ENCODE measurements at places on chromosomes 4 and X. TPM values are rescaled to one million over a fixed set of nuclear protein-coding genes. Genes with fewer than 3 reads are reported as not detected.
A peak's percentile ranks its signal among the peaks of the same experiment; 100 is the strongest.

DNA sequence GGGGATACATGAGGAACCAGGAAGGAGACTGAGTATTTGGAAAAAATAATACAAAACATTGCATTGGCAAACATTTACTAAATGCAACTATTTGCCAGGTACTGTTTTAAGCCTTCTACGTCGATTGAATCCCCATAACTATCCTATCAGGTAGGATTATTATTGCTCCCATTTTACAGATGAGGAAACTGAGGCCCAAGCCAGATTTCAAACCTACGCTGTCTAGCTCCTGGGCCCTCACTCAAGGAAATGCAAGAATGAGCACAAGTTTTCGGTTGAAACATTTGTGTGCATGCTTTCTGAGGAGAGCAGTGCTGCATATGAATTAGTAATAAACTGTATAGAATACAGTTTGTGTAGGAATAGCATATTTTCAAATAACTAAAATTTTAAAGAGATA, 206.7 kb downstream of the CEP135 start:
- H3K27ac ChIP-seq, result no peak overlapping the region
- H3K27me3 ChIP-seq, result peaks cover 11% of the 10 kb centered on the region
- no peaks in the 10 kb centered on the region for H3K4me1 ChIP-seq

DNA sequence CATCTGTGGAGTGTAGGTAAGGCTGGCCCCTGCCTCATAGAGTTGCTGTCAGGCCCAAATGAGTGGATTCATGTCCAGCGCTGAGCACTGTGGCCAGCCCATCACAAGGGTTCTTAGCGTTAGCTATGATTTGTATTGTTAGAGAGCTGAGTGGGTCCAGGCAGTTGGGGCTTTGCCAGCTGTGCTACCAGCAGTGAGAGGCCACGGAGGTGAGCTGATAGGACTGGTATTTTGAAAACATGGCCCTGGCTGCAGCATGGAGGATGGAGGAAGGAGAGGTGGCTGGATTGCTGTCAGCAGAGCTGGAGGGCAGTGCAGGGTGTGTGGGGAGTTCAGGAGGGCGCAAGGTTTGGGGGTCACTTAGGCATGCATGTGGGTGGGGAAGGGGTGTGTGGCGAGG, 69.8 kb downstream of the PSAPL1 start:
- no peak overlapping the region for H3K4me3 ChIP-seq
- no peaks in the 10 kb centered on the region for H3K36me3 ChIP-seq
- no peaks in the 10 kb centered on the region for H3K4me1 ChIP-seq
- DNase-seq, result no peak
- H3K27ac ChIP-seq, result no peak overlapping the region

GRCh38 chr4:8015512-8015911, 75.9 kb upstream of the AFAP1 start:
- no peak overlapping the region for H3K4me3 ChIP-seq
- H3K36me3 ChIP-seq, result no peaks in the 10 kb centered on the region
- H3K27me3 ChIP-seq, result peaks cover 1% of the 10 kb centered on the region
- DNase-seq, result no peak
- H3K4me1 ChIP-seq, result no peaks in the 10 kb centered on the region

DNA sequence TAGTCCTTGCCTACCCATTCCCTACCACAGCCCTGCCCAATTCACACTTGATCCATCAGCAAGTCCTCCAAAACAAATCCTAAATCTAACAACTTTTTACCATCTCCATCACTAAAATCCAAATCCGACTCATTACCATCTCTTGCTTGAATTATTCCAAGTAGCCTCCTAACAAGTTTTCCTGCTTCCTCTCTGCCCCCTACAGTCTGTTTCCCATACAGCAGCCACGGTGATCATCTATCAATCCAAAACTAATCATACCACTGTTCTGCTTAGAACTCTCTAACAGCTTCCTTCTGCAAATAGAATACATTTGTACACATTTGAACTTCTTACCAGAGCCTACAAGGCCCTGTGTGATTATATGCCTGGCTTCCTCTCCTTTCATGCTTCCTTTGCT, 133.0 kb downstream of the SHROOM4 start:
- H3K4me1 ChIP-seq, result no peaks in the 10 kb centered on the region
- no peak overlapping the region for H3K4me3 ChIP-seq
- DNase-seq, result no peak
- no peak overlapping the region for H3K27ac ChIP-seq
- H3K27me3 ChIP-seq, result no peaks in the 10 kb centered on the region
- H3K36me3 ChIP-seq, result no peaks in the 10 kb centered on the region

DNA sequence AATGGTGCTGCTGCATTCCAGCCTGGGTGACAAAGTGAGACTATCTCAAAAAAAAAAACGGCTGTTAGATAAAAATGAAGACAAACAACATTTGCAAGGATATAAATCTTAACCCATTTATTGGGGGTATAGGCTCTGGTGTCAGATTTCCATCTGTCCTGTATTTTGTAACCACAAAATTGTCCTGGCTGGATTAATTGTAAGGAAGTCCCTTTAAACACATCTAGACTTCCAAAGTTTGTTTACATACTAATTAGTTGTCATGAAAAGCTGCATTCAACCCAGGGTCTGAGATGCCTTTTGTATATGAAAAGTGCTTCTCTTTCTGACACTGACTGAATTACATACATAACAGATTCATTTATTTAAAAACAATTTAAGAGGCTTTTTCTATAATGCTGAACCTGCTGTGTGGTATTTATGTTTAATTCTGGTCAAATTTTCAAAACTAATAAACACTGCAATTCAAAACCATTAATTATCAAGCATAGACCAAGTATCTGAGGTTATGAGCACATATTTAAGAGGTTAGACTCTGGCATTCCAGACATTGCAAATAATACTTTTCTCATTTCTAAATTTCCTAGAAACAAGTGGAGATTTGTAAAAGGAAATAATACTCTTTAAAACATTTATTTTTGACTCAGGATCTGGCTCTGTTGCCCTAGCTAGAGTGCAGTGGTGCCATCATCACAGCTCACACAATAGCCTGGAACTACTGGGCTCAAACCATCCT, 17.5 kb upstream of the UGDH start:
- no peak overlapping the region for H3K27ac ChIP-seq
- H3K27me3 ChIP-seq, result no peaks in the 10 kb centered on the region
- no peaks in the 10 kb centered on the region for H3K36me3 ChIP-seq
- DNase-seq, result no peak

DNA sequence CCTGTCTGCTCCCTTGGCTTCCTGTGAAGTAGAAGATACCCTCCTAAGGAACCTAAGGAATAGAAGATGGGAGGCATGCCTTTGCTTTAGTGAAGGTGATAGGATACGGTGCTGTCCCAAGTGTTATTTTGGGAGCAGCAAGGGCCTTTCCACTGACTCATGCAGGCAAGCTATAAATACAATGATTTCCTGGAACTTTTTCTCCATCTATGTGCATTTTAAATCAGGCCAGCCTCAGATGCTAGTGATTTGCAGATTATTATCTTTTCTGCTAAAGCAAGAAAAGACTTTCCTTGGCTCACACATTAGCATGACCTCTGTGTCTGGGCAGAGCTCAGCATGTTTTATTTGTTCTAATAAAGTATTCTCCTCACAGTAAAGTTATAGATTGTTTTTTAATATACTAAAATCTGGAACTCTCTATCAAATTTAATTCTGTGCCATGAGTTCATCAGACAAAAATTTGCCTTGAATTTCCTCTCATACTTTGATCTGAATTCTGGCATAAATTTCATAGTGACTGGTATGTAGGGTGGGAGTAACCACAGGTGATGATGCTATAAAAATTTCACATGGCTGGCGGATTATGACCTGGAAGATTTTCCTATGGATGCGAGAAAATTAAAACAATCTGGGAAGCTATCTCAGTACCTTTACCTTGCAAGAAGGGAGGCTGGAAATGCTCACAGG, 131.7 kb downstream of the REPS2 start:
- H3K4me1 ChIP-seq, result no peaks in the 10 kb centered on the region
- no peak overlapping the region for H3K27ac ChIP-seq
- no peaks in the 10 kb centered on the region for H3K36me3 ChIP-seq
- H3K4me3 ChIP-seq, result no peak overlapping the region
- DNase-seq, result no peak
- H3K27me3 ChIP-seq, result peaks cover 2% of the 10 kb centered on the region

DNA sequence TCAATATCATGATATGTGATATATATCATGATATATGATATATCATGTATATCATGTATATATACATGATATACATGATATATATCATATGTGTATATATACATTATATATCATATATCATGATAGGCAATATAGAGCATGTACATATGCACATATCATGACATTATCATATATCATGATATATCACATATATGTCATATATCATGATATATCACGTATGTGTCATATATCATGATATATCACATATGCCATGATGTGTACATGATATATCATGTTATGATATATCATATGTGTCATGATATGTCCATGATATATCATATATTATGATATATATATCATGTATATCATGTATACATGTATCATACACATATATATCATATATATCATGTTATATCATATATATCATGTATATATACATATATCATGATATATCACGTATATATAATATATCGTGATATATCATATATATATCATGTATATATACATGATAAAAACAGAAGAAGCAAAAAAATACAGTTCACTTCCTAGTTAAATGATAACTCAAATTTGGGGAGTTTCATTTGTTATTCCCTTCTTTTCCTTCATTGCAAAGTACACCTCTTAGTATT, 670.1 kb upstream of the EPHA5 start:
- no peaks in the 10 kb centered on the region for H3K27me3 ChIP-seq
- no peak overlapping the region for H3K27ac ChIP-seq
- H3K4me1 ChIP-seq, result no peaks in the 10 kb centered on the region
- H3K4me3 ChIP-seq, result no peak overlapping the region

DNA sequence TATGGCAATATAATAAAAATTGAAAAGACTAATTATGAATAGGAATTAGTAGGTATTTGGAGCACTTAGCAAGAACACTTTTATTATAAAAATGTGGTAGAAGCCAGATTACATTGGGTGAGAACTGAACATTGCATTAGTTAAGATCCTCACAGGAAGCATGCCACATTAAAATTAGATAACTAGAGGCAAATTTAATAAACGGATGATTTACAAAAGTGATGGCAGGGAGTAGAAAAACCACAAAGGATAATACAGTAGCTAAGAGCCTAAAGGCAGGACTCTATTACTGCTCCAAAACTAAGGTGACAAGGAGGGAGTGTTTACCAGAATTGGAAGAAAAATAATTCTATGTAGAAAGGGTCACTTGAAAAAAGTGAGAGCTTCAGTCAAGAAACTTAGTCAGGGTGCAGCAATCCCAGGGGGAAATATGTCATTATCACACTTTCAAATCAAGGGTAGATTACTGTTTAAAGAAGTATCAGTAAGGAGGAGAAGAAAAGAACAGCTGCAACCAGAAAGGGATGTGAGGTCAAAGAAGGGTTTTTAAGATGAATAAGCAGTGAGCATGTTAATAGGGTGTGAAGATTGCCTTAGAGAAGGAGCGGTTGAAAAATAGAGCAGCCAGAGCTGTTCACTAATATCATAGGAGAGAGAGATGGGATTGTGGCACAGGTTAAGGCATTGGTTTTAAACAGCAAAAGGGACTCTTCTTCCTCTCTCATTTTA, 84.6 kb downstream of the NDST4 start:
- H3K36me3 ChIP-seq, result no peaks in the 10 kb centered on the region
- no peaks in the 10 kb centered on the region for H3K27me3 ChIP-seq
- H3K4me3 ChIP-seq, result no peak overlapping the region
- no peaks in the 10 kb centered on the region for H3K4me1 ChIP-seq
- H3K27ac ChIP-seq, result no peak overlapping the region

GRCh38 chrX:41110801-41111625, 25.8 kb downstream of the USP9X start:
- H3K4me1 ChIP-seq, result peaks cover 64% of the 10 kb centered on the region
- DNase-seq, result no peak
- no peak overlapping the region for H3K4me3 ChIP-seq

DNA sequence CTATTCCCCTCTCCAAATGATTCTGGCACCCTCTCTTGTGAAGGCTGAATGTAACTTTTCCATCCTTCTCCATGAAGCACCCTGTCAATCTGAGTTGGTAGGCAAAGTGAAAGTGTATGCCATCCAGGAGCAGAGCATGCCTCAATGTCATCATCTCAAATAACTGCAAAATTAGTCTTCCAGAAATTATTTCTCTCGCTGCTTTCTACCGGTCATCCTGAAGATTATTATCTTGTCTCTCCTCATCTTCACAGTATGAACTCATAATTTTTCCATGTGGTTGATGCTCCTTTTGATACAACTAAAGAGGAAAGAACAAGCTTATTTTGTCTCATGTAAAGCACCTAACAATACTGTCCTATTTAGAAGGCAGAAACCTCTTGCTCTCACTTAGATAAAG, 285.5 kb upstream of the PCDH7 start:
- DNase-seq, result no peak
- no peaks in the 10 kb centered on the region for H3K36me3 ChIP-seq
- H3K27ac ChIP-seq, result no peak overlapping the region
- no peak overlapping the region for H3K4me3 ChIP-seq
- no peaks in the 10 kb centered on the region for H3K4me1 ChIP-seq

DNA sequence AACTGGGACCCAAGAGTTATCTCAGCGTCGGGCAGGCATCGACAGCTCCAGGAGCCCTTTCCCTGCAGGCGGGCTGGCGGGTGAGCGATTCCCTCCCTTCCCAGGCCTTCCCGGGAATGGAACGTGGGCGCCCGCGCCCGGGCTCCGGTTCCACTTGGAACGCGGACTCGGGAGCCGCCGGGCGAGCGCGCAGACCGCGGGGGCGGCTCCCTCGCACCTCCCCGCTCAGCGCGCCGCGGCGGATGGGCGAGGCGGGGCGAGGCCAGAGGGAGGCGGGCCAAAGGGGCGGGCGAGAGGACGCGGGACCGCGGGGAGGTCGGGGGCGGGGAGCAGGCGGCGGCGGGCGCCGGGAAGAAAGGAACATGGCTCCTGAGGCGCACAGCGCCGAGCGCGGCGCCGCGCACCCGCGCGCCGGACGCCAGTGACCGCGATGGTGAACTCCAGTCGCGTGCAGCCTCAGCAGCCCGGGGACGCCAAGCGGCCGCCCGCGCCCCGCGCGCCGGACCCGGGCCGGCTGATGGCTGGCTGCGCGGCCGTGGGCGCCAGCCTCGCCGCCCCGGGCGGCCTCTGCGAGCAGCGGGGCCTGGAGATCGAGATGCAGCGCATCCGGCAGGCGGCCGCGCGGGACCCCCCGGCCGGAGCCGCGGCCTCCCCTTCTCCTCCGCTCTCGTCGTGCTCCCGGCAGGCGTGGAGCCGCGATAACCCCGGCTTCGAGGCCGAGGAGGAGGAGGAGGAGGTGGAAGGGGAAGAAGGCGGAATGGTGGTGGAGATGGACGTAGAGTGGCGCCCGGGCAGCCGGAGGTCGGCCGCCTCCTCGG, at the start of gene PKD2:
PKD2 (plus strand) TSS at position 332 of the 818 bp plus-strand sequence; CDS start at position 431, 99 bp downstream.
- H3K4me3 ChIP-seq, result peak within 1 kb of the TSS; percentile 88
- peaks cover 11% of the 10 kb centered on the region for H3K27me3 ChIP-seq
- DNase-seq, result peak; percentile 84
- H3K36me3 ChIP-seq, result peaks cover 4% of the 10 kb centered on the region
- H3K27ac ChIP-seq, result no peak within 1 kb of the TSS

- no peak overlapping the region for H3K4me3 ChIP-seq
- no peak overlapping the region for H3K27ac ChIP-seq
- no peaks in the 10 kb centered on the region for H3K4me1 ChIP-seq
- no peaks in the 10 kb centered on the region for H3K36me3 ChIP-seq
- no peaks in the 10 kb centered on the region for H3K27me3 ChIP-seq
- DNase-seq, result no peak
Measured at GRCh38 chr4:86856896-86857295, 7.7 kb upstream of the SLC10A6 start.

- H3K27me3 ChIP-seq, result peaks cover 2% of the 10 kb centered on the region
- no peak overlapping the region for H3K27ac ChIP-seq
- no peak for DNase-seq
- no peak overlapping the region for H3K4me3 ChIP-seq
Measured at GRCh38 chr4:25624616-25625015, 31.0 kb upstream of the SLC34A2 start.

Gene GNRHR
- total RNA-seq, result not detected

Gene FAM9C
- not detected for total RNA-seq

All from activated CD4-positive, alpha-beta memory T cell treated with anti-CD3 and anti-CD28 coated beads for 36 hours (primary cell).